Stimulated activated CD8-positive, alpha-beta memory T cell treated with anti-CD3 and anti-CD28 coated beads, Interleukin-4, amount 100 ng/mL, for 4 hours (primary cell): ENCODE measurements at places on chromosomes 5 and 9.

GRCh38 chr9:581673-582497 lies 259.6 kb upstream of the DMRT1 start:
- DNase-seq: no peak

DNA sequence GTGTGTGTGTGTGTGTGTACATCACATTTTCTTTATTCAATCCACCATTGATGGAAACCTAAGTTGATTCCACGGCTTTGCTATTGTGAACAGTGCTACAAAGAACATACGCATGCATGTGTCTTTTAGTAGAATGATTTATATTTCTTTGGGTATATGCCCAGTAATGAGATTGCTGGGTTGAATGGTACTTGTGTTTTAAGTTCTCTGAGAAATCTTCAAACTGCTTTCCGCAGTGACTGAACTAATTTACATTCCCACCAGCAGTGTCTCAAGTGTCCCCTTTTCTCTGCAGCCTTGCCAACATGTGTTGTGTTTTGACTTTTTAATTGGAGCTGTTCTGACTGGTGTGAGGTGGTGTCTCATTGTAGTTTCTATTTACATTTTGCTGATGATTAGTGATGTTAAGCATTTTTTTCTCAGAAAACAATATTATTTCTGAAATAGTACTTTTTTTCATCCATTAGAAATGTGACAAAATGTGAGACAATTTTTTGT lies 769.7 kb downstream of the TAF11L14 start:
- no peak for DNase-seq

DNA sequence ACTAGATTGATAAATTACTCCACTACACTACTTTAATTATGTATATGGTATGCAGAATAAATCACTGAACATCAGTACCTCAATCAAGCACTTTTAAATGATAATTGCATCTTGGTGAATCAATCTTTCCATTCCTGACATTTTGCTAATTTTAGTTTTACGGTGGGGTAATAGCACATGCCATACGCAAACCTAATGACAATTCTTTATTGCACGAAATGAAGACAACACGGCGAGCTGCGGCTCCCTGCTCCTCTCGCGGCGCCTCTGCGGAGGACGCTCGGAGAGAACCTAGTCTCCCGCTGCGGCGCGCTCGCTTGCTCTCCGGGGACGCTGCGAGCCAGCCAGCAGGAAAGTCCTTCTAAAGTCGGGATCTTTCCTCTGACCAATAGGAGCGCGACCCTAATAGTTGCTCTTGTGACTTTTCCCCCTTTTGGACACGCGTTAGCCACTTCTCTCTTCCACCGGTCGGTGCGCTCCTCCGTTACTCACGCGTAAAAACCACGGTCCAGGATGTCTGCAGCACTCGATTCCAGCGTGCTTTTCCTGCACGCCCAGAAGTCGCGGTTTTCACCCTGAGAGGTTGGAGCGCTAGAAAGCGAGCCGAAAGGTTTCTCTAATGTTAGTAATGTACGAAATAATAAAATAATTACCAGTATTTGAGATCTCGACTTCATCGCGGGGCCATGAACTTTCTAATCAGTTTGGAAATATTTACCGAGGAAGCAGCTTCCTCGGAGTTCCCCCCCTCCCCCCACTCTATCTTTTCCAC lies 1.0 kb upstream of the MEF2C start:
- no peak for DNase-seq

- no peak for DNase-seq
Observed at GRCh38 chr9:101495810-101496209, 37.8 kb upstream of the RNF20 start.

- DNase-seq: no peak
Observed at GRCh38 chr9:1042466-1042865, 7.7 kb upstream of the DMRT2 start.

- DNase-seq: no peak
Observed at GRCh38 chr9:85007748-85008147, 338.2 kb downstream of the NTRK2 start.

DNA sequence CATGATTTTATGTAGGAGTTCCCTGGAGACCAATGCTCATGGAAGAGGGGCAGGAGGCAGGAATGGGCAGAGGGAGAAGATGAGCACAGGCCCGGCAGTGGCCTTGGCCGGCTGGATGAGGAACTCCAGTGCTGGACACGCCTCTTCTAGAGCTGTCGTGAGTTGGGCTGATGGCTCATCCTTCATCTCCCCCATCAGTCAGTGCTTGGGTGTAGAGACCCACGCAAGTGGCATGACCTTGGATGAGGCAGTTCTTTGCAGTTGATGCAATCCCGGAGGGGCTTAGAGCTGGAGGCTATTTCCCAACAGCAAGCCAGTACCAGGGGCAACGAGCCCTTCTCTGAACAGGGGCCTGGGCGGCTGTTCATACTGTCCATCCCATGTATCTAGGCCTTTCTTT lies 25.5 kb upstream of the ARAP3 start:
- DNase-seq: no peak

DNA sequence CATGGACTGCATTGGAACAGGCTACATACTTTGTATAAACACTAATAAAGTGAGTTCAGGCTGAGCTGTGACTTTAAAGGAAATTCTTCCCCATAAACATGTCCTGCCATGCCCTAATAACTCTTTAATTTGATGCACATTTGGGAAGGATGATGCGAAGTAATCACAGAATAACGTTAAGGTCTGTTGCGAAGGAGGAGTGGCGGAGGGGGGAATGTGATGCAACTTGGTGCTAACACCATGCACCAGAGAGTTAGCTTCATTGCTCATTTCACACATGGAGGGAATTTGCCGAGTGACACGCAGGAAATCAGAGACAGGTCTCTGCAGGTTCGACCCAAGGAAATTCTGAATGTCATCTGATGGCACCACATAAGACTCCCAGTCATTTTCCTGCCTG lies 32.9 kb downstream of the SLIT3 start:
- DNase-seq: no peak

GRCh38 chr9:13351778-13352386 lies 72.4 kb upstream of the MPDZ start:
- no peak for DNase-seq

- no peak for DNase-seq
Observed at GRCh38 chr9:85536076-85536475, 205.7 kb downstream of the AGTPBP1 start.

DNA sequence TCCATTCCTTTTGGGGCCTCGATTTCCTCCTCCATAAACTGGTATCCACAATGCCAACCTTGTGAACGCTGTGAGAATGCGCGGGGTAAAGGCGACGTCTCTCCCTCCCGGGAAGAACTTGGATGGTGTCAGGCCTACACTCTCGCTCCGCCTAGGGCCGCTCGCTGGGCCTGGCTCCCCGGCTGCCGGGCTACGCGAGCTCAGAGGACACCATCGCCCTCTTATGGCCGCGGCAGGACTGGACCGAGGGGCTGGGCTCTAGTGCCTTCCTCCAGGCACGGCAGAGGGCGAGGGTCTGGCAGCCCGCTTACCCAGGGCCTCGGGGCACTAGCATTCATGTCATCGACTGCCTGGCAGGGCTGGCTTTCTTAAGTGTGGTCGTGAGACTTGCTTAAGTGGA lies 1.3 kb upstream of the EXOSC2 start:
- DNase-seq: no peak

- no peak for DNase-seq
Observed at GRCh38 chr5:175724314-175725275, 66.7 kb downstream of the HRH2 start.

- no peak for DNase-seq
Observed at GRCh38 chr5:173029499-173029921, 26.6 kb upstream of the CREBRF start.

DNA sequence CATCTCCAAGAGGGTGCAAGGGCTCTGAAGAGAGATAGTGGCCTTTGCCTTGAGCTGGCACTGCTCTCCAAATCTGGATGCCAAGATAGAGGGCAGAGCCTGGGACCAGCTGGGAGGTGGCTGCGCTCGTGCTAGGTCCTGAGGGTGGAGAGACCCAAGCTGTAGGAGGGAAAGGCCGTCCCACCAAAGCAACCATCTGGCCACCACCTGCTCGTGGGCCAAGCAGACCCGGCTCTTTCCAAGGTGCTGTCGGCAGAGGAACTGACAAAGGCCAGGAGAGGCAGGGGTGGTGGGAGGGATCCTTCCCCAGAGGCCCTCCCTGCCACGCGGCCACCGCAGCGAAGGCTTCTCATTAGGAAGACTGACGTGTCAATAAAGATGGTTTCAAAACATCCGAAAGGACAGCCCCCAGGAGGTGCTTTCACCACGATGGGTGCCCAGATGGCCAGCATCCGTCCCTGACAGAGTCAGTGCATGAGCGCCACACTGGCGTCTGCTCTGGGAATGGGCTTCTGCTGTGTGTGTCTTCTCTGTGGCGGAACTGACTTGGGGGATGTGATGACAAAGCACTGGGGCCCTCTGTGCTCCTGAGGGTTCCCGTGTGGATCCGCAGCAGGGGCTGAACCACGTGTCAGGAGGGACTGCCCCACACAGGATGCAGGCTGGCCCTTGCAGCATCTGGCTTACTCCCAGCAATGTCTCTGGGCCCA lies 213.5 kb downstream of the FANCC start:
- no peak for DNase-seq

DNA sequence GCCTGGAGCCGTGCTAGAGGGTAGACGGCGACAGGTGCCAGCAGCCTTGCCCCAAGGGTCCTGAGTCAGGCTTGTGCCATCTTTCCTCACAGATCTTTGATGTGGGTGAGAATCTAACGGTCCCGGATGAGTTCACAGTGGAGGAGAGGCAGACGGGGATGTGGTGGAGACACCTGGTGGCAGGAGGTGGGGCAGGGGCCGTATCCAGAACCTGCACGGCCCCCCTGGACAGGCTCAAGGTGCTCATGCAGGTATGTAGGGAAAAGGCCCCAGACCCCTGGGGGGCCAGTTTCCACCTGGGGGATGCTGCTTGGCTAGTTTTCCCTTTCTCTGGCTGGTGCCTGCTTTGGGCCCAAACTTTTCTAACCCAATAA lies 24.0 kb downstream of the PTGES2 start:
- DNase-seq: no peak

DNA sequence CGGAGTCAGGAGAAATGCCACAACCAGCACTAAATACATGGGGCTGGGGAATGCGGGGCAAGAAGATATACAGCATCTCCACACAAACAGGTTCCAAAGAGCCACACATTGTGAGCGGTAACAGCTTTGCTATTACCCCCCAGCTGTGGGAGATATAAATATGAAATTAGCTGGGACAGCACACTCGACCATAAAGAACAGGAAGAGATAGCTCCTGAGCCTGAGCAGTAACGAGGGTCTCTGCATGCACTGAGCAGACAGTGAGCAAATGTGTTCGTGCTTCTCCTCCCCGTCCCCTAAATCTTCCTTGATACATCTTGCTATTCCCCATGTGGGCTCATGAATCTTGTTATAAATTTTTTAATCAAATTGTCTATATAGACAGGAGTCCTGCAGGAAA lies 53.1 kb downstream of the ADAMTS2 start:
- DNase-seq: no peak

DNA sequence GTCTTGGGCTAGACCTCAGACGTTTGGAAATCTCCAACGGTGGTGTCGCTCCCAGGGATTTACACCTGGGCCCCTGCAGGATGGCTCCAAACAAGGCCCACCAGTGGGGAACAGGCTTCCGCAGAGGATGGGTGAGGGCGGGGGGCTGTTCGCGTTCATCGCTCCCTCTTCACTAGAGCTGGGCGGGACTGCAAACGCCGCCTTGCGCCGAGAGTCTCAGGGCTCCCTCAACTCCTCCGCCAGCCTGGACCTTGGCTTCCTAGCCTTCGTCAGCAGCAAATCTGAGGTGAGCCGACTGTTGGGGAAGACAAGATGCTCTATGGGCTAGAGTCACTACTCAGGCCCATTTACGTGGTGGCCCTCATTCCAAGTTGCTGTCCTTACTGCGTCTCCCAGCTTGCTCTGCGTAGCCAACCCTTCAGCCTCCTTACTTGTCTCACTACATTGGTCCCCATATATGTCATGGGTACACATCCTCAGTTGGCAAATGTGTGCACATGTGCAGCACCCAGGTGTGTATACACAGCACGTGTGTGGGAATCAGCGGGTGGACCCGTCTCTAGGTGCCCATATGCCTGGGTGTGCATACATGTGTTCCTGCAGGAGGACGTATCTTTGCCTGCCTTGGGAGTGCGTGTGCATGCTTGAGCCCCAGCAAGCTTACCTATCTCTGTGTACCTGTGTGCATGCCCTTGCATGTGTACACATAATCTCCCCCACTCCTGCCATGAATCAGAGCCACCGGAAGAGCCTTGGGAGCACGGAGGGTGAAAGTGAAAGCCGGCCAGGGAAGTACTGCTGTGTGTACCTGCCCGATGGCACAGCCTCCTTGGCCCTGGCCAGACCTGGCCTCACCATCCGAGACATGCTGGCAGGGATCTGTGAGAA lies 10.5 kb downstream of the RGS14 start:
- no peak for DNase-seq

GRCh38 chr5:32449262-32449661 lies 4.7 kb upstream of the ZFR start:
- no peak for DNase-seq

DNA sequence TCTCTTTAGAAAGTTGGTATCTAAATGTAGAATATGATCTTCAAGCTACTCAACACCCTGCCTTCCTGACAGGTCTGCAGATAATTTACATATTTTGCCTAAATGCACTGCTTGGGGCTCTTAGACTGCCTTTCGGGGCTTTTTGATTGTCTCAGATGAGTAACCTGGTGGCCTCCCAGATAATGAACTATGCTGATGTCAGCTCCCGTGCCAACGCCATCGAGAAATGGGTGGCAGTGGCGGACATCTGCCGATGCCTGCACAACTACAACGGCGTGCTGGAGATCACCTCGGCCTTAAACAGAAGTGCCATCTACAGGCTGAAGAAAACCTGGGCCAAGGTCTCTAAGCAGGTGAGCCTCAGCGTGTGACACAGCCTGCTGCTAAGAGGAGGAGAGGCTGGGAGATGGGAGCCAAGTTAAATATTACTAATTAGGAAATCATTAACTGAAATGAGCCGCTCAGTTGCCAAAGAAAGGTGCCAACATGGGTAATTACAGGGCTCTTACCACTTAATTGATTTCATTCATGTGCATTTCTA lies 20.8 kb upstream of the CKMT2 start:
- DNase-seq: no peak

GRCh38 chr5:74850789-74851425 lies 15.3 kb downstream of the FAM169A start:
- DNase-seq: no peak

GRCh38 chr5:78295035-78295961 lies 800 bp upstream of the AP3B1 start:
- DNase-seq: peak; percentile 4

GRCh38 chr5:107604146-107604910 lies 66.4 kb downstream of the EFNA5 start:
- DNase-seq: no peak
